ENCODE measurements at places on chromosomes 7 and 10.

- no peak for DNase-seq
Observed at GRCh38 chr10:73859428-73859783, 14.9 kb downstream of the CAMK2G start.

- no peak for DNase-seq
Observed at GRCh38 chr7:120588416-120588815, 269.5 kb downstream of the TSPAN12 start.

- DNase-seq: no peak
Observed at GRCh38 chr10:81995254-81995653, 120.3 kb downstream of the NRG3 start.

- DNase-seq: no peak
Observed at GRCh38 chr7:34157137-34157536, 251.8 kb downstream of the BMPER start.

DNA sequence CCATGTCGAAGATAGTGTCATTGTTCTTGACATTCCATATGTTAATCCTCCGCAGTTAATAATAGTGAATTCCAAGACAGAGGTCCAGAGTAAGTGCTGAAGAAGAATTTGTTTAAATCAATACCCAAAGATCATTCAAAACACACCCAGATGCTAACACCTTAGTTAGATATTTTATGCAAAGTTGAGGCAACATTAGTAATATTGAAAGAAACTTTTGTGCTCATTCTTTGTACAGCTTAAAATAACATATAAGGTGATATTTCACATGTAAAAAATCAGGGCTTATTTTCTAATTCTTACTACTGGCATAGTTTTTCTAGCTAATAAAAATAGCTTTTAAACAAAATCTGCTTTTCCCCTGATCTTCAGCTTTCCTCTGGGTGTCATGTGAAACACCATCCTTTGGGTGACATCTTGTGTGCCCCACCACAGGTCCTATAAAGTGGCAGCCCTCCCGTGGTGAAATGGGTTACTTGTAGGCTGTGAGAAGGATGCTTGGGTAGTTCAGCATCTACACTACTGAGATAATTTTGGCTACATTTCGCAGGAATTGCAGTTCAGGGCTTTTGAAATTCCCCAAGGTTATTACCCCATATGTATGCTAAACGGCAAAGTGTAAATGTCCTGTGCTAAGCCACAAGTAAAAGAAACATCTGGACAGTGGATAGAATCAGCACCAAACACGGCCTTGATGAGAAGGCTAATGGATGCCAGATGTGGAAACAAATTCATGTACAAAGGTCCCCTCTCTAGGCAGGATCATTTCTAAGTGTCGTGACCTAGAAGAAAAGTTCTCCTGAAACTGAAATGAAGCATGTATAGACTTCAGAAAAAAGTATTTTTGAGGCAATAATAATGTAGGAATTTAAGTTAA, 105.4 kb downstream of the GRM3 start:
- no peak for DNase-seq
